Right renal cortex interstitium (tissue), 3 donors: ENCODE measurements at places on chromosomes 7 and 10. TPM values are rescaled to one million over a fixed set of nuclear protein-coding genes. Genes with fewer than 3 reads are reported as not detected.

GRCh38 chr10:11505639-11506038 is 105.8 kb downstream of the USP6NL start:
- no peak for DNase-seq

- no peak for DNase-seq
Measured at GRCh38 chr7:512541-513311, 6.9 kb downstream of the PDGFA start.

GRCh38 chr10:125812128-125812750 is 10.8 kb downstream of the UROS start:
- DNase-seq = no peak

DNA sequence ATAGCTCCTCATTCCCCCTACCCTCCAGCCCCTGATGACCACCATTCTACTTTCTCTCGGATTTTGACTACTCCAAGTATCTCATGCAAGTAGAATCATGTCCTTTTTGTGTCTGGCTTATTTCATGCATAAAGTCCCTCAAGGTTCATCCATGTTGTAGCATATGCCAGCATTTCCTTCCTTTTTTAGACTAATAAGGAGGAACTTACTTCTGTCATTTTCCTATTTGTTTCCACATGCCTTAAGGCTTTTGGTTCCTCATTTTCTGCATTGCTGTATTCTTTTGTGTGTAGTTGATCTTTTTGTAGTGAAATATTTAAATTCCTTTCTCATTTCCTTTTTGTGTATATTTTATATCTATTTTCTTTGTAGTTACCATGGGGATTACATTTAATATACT is 376.9 kb downstream of the CALN1 start:
- DNase-seq = no peak

GRCh38 chr10:132110111-132110521 is 44.4 kb downstream of the JAKMIP3 start:
- no peak for DNase-seq

GRCh38 chr10:88194041-88194887 is 330.8 kb downstream of the PTEN start:
- DNase-seq = no peak

GRCh38 chr10:49092477-49092876 is 22.8 kb downstream of the VSTM4 start:
- no peak for DNase-seq

DNA sequence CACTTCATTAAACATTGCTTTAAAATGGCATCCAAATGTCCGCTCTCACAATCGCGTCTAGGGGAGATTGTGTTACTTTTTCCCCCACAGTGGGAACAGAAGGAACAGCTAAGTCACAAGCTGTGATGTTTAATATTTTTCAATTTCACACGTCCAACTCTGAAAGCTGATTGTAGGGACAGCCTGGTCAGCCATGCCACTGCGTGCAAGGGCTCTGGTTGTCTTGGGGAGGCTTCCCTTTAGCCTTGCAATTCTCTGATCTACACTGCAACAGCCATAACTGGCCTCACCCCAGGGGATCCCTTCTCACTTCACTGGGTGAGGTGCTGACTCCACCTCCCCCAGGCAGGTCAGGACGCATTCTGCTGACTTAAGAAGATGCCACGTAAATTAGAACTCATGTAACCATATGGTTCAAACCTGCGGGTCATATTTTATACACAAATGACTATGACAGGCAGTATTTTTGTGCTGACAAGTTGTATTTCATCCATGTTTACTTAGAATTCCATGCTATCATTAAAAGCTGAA is 425.2 kb upstream of the NFE2L3 start:
- DNase-seq = no peak

GRCh38 chr10:10508211-10508610 is 509.5 kb upstream of the CELF2 start:
- DNase-seq = no peak

DNA sequence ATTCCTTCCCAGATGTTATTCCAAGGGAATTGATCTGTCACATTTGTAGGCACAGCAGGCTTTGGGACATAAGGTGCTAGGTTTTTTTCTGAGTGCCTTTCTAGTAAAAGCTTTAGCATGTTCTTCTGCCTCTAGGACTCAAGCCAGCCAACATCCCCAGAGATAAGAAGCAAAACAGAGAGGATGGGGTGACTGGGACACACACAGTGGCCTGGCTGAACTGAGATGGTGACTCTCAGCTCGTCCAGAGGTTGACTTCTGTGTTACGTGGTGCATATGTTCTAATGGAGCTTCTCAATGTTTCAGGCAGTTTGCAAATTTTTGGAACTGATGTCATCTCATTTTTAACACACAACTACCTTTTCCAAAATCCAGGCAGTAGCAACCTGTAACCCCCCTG is 188.1 kb upstream of the CELF2 start:
- DNase-seq = no peak

GRCh38 chr10:71094712-71095390 is 117.5 kb upstream of the UNC5B start:
- no peak for DNase-seq

The ACHE gene
- 3.2 TPM for polyA plus RNA-seq

The SPDYE8 gene
- polyA plus RNA-seq = 0.16 TPM

The DENND2A gene
- polyA plus RNA-seq = 37.4 TPM

The SPDYE3 gene
- 8.1 TPM for polyA plus RNA-seq

The LIPK gene
- not detected for polyA plus RNA-seq
